Cerebellar cortex (tissue), 1 donor: ENCODE measurements at places on chromosomes 6 and 20.
A peak's percentile ranks its signal among the peaks of the same experiment; 100 is the strongest.

GRCh38 chr6:108626777-108627176 lies 66.1 kb downstream of the FOXO3 start:
- no peak for DNase-seq

DNA sequence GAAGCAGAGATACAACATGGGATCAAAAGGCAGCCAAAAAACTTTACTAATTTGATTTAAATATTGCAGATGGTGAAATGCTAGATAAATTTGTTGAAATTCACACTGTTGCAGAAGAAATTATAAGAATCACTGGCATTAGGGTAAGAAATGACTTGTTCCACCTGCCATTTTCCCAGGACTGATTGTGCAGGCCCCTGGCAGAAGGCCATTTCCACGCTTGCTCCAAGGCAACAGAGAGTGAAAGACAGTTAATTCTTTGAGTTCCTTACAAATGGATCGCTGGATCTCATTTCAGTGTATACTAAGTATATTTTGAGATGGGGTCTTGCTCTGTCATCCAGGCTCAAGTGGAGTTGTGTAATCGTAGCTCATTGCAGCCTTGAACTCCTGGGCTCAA lies 67.0 kb upstream of the TMEM181 start:
- DNase-seq, result no peak

DNA sequence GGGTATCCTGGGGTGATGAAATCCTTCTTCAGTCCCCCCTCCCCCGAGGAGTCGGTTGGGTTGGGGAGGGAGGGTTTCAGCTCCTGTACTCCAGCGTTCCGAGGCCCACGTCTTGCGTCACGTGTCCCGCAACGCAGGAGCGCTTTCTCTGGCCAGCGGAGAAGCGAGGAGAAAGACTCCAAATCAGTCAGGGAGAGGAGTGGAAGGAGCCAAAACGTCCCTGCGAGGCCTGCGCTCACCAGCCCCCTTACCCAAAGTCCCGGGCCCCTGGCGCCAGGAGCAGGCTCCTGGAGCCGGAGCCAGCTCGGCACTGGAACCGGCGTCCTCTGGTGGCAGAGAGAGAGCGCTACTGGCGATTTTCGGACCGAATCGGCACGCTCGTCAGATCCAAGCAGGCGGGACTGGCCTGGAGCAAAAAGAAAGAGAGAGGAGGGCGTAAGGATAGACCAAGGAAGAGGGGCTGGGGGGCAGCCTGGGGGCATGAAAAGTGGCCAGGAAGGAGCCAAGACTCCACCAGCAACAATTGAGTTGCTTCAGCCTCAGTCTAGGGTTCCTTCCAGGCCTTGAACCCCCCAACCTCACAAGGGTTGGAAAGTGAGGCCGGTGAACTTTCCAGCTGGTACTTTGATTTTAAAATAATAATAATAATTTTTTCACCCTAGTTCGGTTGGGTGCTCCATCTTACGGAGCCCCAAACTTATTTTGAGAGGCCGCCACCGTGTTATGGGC lies at the start of gene GNAS:
GNAS (plus strand) TSS at position 174 of the 729 bp plus-strand sequence.
- no peak for DNase-seq

DNA sequence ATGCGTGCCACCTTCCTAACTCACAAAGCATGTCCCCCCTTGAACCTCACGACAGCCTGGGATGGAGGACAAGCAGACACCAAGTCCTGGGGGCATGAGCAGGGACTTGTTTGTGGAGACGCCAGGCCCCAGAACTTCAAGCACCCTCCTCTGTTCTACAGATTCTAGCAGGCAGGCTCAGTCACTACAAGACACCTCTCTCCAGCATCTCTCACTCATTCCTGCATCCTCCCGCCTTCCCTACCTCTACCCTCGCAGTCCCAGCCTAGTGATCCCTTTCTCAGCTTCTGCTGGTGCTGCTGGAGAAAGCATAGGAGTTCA lies 3.7 kb downstream of the LRP11 start:
- no peak for DNase-seq

- DNase-seq, result peak; percentile 92
Measured at GRCh38 chr20:5919626-5920544, 30.4 kb downstream of the TRMT6 start.

DNA sequence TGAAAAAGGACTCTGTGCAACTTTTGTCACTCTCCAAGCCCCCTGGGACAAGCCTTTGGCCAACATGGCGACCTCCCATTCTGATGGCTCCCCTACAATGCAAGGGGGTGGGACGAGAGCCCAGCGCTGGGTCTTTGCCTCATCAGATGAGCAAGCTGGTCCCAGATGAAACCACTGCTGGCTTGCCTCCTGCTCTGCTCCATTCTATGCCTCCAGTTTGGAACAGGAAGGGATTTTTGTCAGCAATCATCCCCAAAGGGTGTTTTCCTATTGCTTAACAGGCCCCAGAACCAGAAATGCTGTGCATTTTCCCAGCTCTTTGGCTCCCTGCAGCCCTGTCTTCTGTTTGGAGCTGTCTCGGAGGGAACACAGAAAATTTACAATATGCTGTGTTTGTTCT lies 412.7 kb downstream of the MAFB start:
- no peak for DNase-seq

- no peak for DNase-seq
Measured at GRCh38 chr20:46951840-46952497, 57.3 kb downstream of the EYA2 start.

- no peak for DNase-seq
Measured at GRCh38 chr6:33273129-33273923, 1.5 kb downstream of the RPS18 start.

GRCh38 chr6:9523462-9523861 lies 891.4 kb downstream of the TFAP2A start:
- DNase-seq, result no peak

DNA sequence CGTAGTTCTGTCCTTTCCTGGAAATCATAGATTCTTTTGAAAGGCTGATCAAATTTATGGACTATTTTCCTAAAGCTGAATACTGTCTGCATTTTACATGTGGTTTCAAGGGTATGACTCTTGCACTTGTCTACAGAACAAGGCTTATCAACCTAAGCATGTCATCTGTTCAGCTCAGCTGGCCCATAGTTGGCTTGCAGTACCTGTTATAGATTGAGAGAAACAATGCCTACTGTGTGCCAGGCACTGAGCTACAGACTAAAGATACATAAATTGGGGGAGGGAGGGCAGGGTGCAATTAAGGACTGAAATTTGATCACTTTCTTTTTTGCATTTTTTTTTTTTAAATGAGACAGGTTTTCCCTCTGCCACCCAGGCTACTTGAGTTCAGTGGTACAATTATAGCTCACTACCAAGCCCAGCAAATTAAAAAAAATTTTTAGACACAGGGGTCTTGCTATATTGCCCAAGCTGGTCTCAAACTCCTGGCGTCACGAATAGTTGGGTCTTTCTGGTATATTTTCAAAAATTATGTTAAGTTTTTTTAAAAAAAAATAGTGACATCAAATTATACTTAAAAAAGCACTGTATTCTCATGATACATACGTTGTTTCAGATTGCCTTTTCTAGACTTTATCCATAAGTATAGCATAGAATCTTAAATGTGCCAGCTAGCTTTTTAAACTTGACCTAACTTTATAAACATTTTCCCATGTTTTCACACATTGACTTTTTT lies 52.2 kb downstream of the RREB1 start:
- DNase-seq, result no peak

DNA sequence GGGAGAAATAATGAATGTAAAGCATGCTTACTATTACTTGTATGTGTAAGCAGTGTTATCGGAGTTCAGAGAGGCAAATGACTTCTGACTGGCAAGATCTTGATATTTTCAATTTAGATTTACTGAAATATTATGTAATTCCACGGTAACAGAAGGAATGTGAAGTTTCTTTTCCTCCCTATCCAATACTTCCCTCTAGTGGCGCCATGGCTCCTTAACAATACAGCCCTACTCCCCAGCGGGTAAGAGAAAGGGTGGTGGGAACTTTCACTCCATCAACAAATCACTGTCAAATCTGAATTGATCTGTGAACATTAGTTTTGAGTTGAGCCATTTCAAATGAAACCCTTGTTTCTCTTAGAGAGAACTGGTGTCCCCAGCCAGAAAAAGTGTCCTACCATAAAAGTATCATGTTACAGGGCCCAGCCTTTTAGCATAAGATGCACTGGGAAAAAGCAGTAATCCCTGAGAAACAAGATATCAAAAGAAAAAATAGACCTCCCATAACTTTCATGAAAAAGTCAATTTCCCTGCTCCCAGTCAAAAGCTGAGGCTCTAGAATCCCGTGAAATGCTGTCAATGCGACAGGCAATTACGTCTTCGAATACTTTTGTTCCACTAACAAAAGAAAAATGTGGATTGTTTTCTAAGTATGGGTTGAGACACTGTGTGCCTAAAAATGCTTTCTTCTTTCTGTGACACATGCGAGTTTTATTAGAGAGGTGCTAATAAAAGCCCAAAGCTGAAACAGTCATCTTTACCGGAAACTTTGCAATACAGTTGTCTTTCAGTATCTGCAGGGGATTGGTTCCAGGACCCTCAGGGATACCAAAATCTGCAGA lies 12.9 kb downstream of the COX7A2 start:
- peak; percentile 50 for DNase-seq

DNA sequence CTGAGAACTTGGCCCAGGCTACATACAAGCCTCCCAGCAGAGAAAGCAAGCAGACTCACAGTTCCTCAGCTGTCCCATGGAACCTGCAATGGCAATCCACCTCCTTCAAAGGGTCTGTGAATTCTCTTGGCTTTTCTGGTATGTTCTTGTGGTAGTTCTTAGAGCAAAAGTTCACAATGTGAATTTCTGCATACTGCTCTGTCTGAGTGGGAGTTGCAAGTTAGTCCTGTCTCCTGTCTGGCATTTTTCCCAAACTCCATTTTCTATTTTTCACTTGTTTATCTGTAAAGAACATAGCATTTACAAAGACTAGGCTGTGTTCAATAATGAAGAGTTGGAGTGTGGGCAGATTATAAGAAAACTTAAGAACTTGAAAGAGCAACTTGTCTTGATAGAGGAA lies 269.9 kb downstream of the BCKDHB start:
- no peak for DNase-seq

DNA sequence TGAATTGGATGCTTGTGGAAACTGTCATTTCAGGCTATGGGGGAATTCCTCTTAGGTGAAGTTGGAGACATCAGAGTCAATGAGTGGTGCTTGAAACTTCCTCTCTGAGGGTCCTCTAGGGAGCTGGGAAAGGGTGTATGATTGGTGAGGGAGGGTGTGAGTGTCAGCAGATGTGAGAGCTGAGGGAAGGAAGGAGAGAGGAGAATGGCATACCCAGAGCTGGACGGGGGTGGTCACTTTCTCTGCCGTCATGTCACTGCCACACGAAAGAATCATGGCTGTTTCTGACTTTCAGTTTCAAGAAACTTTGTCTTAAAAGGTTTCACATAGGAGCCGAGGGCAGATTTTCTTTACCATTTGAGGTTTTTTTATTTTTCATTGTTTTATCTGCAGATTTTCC lies 50.3 kb downstream of the DEK start:
- no peak for DNase-seq

DNA sequence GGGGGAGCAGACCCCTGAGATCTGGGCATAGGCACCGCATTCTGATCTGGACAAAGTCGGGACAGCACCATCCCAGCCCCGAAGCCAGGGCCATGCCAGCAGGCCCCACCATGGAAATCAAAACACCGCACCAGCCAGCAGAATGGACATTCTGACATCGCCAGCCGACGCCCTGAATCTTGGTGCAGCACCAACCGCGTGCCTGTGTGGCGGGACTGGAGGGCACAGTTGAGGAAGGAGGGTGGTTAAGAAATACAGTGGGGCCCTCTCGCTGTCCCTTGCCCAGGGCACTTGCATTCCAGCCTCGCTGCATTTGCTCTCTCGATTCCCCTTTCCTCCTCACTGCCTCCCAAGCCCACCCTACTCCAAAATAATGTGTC lies 2.0 kb downstream of the NNAT start:
- no peak for DNase-seq

- no peak for DNase-seq
Measured at GRCh38 chr6:44543664-44544063, 156.2 kb downstream of the CDC5L start.

DNA sequence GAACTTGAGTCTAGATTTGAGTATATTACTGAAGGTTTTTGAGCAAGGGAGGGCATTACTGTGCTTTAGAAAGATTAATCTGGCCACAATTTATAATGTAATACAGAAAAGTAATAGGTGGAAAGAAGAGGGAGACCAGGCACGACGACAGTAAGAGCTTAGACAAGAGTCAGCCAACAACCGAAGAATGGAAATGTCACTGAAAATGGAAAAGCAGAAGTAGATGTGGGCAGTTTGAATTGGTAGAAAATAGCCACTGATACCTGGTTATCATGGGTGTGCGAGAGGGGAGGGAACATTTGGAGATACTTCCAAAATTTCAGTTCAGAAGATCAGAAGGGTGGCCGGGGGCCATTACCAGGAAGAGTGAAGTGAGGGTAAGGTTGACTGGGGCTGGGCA lies 339.1 kb downstream of the UTRN start:
- DNase-seq, result no peak

- DNase-seq, result no peak
Measured at GRCh38 chr6:159582736-159583135, 110.3 kb downstream of the SOD2 start.

GRCh38 chr20:3250091-3250504 lies 11.1 kb upstream of the SLC4A11 start:
- peak; percentile 49 for DNase-seq

DNA sequence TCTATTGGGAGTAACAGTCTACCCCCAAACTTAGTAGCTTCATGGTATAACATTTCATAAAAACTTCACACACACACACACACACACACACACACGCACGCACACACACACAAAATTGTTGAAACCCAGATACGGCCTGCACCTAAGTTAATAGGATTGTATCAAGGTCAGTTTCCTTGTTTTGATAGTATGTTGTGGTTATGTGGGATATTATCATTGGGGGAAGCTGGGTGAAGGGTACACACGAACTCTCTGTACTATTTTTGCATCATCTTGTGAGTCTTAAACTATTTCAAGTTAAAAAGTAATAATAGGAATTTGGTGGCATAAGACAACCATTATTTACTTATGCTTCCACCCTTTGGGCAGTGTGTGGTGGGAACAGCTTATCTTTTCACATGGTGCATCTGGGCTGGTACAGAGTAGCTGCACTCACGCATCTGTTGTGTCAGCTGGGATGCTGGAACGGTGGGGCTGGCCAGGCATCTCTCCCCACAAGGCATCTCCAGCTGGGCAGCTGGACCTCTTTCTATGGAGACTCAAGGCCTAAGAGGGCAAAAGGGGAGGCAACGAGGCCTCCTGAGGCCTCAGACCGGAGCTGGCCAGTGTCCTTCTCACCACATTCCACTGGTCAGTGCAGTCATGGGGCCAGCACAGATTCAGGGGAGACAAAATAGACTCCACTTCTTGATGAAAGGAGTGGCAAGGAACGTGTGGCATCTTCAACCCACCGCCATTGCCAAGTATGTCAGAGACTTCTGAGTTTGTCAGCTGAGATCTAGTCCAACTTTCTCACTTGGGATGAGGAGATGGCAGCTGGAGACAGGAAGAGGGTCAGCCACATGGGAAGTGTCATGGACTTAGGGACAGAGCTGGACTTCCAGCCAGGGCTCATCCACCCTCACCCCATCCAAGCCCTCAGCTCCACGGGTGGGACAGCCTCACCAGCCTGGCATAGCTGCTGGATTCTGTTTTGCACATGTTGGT lies 20.5 kb upstream of the IP6K3 start:
- no peak for DNase-seq

DNA sequence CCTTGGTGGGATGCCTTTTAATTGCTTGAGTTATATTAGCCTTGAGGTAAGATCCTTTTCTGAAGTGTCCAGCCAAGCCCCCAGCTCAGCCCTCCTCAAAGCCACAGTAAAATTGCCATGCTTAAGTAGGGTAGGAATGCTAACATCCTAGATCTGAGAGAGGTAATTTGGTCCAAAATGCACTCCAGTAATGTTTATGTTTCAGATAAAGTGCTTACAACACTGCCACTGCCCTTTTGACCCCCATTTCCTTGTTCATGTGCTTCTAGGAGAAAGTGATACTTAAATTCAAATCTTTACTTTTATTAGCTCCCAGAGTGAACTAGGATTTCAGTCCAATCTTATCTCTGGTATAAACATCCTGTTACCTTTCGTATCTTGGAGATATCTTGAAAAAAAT lies 318.0 kb downstream of the BMP2 start:
- no peak for DNase-seq
